Activated CD8-positive, alpha-beta memory T cell treated with anti-CD3 and anti-CD28 coated beads for 48 hours (primary cell): ENCODE measurements at places on chromosomes 4 and X.

DNA sequence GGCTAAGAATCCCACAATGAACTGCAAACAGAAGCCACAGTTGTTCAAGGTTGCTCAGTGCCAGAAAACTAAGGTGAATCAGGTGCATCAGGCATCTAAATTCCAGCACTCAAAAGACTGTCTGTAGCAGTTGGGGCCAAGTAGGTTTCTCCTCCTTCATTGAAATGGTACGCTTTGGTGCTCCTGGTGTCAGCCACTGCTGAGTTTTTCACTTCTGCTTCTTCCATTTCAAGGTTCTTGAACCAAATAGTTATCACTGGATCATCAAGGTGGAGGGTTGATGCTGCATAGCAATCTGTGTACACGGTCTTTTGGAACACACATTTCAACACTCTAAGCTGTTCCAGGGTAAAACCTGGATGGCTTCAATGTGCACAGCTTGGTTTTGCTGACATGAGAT lies 74.4 kb downstream of the TMA16 start:
- no peak for DNase-seq

DNA sequence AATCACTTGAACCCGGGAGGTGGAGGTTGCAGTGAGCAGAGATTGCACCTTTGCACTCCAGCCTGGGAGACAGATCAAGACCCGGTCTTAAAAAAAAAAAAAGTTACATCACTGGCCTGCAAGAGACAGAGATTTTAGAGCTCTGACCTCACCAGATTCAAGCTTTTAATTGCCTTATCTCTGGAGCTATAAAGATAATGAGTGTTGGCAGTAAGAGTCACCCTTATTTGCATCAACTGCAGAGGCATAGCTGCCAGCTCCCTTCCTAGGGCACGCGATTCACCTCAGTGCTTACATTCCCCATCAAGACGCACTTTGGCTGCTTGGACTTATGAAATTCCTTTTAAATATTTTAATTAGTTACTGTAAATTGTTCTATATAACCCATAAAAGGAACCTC lies 12.5 kb upstream of the SPATA4 start:
- DNase-seq, result no peak

- DNase-seq, result no peak
Measured at GRCh38 chr4:96986816-96987215, 1146.9 kb downstream of the PDHA2 start.

DNA sequence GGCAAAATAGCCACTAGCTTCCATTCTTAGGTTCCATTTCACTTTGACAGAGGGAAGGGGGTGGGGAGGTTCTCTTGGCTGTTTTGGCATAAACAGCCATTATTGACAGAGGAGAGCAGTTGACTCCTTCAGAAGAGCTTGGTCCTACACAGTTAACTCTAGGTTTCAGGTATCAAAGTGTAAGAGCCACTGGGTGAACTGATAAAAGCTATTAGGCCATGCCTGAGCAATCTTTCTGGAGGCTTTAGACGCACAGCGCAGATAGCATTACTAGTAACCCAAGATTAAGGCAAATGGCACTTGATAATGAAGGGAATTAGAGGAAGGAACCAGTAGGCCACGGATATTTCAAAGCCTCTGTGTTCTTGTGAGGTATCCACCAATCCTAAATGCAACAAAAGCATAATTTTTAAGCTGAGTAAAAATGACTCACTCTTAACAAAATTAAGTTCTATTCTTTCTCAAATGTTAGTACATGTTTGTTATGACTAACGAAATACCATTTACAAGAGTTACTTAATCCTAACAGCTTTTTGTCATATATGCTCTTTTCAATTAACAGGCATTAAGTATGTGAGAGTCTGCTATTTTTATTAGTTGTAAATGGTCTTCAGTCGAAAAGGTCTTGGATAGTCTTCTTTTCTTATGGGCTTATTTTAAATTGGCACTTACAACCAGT lies 53.6 kb downstream of the SLC7A11 start:
- DNase-seq, result no peak

- peak; percentile 91 for DNase-seq
Measured at GRCh38 chr4:184649026-184649970, at the start of the genes CASP3 and PRIMPOL. CASP3 (minus strand) TSS chr4:184649447; CDS start chr4:184638453, 10,994 bp downstream. PRIMPOL (plus strand) TSS chr4:184649738; CDS start chr4:184657141, 7,403 bp downstream.

DNA sequence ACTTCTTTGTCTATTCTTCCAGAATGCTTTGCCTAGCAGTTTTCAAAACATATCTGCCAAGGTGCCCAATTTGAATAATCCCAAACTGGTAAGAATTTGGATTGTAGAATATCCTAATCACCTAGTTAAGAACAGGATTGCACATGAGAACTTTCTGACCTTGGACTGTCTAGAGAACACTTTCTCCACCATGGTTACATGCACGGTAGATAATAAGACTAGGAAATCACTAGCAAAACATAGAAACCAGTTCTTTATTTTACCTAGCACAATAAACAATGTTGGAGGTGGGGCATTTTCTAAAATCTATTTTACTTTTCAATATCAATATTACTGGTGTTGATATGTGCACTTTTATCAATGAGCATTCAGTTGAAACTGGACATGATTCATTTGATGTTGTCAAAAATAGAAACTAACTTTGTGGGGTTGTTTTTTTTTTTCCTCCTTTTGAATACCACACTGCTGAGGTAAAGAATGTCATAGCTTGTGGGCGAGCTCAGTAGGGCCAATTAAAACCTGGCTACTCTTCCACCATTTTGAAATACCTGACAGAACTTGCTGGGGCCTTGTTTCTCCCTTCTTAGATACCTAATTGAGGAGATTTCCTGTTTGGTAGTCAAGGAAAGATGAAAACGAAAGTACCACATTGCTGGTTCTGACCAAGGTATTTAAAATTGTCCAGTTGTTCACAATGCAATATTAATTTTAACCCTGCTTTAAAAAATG lies 10.4 kb downstream of the MID1IP1 start:
- DNase-seq, result no peak

DNA sequence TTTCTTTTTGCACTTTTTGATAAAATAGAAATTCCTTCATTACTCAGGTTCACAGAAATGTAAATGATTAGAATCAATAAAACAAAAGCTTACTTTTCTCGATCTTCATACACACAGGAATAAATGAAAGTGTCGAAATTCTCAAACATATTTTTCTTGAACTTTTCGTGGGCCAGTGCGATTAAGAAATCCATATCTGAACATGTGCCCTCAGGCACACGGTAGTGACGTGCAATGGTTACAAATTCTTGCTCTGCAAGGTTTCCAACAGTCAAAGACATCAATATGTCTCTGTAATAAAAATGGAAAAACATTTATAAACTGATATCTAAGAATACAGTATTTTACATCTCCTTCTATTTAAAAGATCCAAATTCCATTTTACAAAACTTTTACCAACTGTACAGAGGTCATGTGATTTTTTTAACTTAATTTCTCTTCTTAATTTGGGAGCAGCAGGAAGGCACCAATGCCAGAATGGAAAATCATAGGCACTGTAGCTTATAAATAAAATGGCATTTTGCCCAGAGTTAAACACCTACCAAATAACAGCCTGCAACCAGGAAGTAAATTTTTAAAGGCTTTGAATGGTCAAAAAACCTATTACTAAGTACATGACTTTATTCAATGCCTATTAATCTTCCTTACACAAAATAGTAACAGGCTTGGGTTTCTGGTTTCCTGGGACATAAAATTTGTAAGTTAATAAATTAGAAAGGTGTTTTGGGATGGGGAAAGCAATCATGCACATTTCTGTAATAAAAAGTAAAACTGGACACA lies 165.0 kb downstream of the EFHC2 start:
- no peak for DNase-seq

GRCh38 chr4:167868163-167868562 lies 224.2 kb upstream of the ANXA10 start:
- no peak for DNase-seq

DNA sequence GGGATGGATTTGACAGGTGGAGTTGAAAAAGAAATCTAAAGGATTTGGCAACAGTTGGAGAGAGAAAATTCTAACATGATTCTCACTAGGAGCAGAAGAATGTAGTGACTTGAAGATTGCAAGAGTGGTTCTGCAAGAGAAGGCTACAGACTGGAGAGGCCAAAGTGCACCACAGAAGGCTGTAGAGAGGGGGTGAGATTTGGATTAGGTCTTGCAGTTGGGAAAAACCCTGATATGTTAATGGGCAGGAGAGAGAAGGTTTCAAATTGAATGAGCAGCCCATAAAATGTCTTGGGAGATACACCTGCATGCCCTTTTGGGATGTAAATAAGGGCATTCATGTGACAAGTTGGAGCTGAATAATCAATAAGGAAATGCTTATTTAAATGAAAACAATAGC lies 14.7 kb upstream of the VEGFD start:
- no peak for DNase-seq

DNA sequence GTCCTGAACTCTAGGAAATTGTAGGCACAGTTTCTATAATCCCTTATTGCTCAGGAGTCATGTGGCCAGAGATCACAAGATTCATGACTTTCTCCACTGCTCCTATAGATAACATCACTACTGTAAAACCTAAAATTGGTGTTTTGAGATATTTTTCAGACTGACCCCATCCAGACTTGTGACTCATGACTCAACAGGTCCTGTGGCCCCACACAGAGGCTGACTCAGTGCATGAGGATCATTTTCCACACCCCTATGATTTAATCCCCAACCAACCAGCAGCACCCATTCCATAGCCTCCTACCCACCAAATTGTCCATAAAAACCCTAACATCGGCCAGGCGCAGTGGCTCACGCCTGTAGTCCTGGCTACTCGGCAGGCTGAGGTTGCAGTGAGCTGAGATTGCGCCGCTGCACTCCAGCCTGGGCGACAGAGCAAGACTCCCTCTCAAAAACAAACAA lies 13.2 kb upstream of the XIAP start:
- DNase-seq, result no peak

- DNase-seq, result no peak
Measured at GRCh38 chrX:142977128-142977914, 48.4 kb upstream of the SPANXN4 start.

GRCh38 chr4:68445111-68445510 lies 2.2 kb upstream of the TMPRSS11E start:
- no peak for DNase-seq

DNA sequence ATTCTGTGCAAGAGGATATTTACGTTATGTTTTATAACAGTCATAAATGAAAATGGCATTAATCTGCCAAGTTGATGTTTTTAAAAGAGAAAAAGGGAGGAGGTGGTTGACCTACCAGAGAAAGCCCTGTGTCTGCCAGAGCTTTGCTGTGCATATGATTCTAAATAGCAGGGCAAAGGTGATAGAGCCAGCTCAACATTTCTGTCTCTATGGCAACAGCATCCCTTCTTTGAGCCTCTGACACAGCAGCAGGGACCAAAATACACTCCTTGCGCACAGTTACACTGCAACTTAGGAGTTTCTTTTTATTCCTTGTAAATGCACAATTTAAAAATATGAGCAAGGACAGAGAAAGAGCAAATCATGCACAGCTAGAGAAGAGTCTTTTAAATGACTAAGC lies 133.3 kb upstream of the RAI2 start:
- DNase-seq, result no peak

DNA sequence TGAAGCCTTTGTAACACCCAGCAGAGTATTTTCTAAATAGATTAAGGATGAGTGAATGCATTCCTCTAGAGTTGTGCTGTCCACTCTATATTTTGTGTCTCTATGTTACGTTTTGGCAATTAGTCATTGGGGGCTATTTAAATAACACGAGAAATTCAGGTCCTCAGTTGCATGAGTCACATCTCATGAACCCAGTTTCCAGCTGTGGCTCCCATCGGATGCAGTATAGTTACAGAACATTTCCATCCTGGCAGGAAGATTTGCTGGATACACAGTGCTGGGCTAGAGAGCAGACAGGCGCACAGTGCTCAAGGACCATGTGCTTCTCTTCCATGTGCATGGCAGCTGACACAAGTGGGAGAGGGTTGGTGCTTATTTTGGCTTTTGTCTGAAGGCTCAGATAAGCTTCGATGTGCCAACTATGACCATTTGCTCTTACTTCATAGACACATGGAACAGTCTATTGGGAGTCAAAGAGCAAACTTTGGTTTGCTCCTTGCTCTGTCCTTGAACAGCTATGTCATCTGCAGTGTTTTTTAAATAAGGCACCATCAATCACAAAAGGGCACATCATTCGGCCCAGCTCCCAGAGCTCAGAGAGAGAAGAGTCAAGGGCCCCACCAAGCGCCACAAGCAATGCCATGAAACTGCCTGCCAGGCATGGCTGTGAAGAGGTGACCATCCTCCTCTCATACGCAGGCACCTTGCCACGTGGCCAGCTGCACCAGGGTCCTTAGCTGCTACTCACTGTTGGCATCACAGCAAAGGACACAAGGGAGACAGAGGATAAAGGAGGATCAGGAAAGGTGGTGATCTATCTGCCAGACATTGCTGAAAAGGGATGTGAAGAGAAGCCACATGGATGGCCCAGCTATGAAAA lies 8.1 kb upstream of the STS start:
- DNase-seq, result no peak

DNA sequence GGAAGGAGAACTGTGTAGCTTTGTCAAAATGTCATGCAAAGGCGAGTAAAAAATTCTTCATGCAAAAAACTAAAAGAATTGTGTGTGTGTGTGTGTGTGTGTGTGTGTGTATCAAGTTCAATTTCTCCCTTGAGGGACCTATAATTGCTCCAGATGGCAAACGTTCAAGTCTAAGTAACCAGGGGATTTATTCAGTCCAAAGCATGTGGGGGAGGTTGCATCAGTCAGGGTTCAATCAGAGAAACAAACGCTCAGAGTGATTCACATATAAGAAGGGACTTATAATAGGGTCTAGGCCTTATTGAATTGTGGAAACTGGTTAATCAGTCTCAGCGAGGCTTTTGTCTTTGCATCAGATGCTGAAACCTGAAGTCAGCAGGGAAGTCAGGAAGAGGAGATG lies 5.0 kb downstream of the DCAF8L1 start:
- no peak for DNase-seq

GRCh38 chr4:184503869-184504300 lies 29.5 kb upstream of the IRF2 start:
- no peak for DNase-seq

DNA sequence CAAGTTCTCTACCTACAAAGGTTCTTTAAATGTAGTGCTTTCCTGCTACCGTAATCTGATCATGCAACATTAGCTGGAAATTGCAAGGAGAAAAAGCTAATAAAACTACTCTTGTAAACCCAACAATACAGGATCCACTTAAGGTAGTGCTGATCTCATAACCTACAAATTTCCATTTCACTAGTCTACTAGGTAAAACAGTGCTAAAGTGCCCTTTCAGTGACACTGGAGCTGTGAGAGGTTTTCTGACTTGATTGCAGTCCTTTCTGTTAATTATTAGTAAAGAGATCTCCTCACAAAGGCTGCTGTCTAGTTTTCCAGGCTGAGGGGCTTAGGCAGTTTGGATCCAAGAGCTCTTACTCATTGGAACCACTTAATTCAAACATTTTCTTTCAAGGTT lies 1118.7 kb downstream of the SH3BGRL start:
- DNase-seq, result no peak

- no peak for DNase-seq
Measured at GRCh38 chr4:33825685-33826084, 2418.6 kb downstream of the ARAP2 start.

DNA sequence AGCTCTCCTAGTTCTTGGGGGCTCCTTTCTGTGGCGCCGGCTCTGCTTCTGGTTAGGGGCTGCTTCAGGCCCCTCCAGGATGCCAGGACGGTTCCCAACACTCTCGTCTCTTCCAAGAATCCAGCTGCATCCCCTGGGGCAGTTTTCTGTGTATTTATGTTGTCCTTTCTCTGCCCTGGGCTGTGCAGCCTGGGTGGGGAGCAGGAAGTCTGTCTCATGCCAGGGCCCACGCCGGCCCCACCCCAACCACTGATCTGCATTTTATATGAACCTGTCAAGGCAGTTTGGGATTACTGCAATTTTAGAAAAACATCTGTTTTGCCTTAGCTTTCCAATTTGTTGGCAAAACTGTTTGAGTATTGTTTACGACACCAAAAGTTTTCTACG lies 14.6 kb downstream of the CTBP1 start:
- DNase-seq, result no peak
